Hypothalamus (tissue), 51 donors: ENCODE measurements at places on chromosomes 6 and 20.

DNA sequence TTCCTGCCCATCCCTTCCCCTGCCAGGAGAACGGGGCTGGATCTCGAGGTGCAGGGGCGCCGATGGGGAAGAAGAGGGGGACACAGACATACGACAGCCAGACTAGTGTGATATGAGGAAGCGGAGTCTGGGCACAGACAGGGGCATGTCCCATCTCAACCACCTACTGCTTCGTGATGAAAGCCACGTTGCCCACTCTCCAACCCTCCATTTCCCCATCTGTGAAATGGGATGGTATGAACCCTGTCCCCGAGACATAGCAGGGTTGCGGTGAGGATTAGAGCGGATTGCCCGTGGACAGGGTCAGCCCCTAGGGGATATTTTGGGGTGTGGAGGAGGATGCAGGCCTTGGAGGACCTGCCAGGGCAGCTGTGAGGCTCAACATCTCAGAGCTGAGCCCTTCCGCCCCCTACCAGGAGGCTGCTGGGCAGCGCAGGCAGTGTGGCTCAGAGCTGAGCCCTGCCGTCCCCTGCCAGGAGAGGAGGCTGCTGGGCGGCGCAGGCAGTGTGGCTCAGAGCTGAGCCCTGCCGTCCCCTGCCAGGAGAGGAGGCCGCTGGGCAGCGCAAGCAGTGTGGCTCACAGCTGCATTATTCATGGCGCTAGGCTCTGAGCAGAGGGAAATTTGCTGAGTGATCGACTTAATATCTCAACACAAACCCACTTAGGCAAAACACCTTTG, 71.7 kb downstream of the GRM4 start:
- DNase-seq, result no peak

GRCh38 chr6:33136310-33136900, 55.9 kb downstream of the COL11A2 start:
- no peak for DNase-seq

DNA sequence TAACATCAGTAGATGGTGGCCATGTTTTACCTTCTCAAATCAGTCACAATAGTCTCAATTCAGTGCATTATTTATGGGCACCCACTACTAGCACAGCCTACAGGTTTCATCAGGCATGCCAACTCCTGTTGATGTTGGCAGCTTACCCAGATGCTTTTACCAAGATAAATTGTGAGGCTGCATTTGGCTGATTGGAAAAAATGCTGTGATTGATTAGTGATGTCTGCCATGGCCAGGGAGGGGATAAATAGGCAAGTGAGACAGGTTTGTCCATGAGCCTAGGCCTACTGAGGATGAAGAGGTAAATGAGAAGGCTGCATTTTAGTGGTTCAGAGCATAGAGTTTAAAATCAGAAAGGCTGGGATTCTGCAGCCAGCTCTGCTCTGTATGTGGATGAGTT, 227.1 kb downstream of the NFATC2 start:
- no peak for DNase-seq

- DNase-seq, result no peak
These were observed 123.9 kb upstream of the SASH1 start for GRCh38 chr6:148218542-148219258.

DNA sequence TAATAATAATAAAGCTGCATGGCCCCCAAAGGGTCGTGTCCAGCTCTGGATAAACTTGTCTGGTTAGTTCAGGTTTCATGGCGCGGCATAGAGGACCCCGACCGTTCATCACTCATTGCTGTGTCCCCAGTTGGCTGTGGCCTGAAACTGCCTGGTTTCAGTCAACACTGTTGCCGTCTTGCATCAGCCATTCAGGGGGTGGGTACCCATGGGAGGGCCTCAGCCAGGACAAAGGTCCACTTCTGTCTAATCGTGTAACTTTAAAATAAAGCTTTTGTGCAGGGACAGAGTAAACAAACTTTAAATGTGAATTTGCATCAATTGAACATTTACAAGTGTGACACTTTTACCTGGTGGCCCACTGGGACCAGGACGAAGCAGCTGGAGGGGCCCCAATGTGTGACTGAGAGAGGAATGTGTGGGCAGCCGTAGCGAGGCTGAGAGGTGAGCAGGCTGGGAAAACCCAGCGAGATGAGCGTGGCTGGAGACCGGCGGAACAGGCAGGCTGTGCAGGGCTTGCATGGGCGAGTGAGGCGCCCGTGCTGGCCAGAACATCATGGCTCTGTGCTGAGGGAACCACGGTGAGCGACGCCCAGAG, 22.3 kb upstream of the UNC93A start:
- DNase-seq, result no peak

GRCh38 chr6:114058435-114058834, 87.5 kb upstream of the HDAC2 start:
- no peak for DNase-seq

DNA sequence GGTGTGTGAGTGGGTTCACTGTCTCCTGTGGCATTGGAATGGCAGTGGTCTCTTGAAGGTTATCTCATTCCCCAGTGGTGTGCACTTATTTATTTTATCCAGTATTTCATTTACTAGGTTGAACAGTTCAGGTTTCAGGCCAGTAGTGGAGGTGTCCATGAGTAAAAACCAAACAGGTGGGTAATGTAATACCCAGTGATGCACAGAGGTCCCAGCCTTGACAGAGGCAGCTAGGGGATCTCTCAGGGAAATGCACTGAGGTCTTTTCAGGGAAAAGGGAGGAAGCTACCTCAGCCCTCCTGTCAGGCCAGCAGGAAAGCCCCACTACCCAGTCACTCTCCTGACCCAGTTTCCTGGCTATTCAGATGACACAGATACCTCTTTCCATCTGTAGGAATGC, 403.6 kb downstream of the UTRN start:
- no peak for DNase-seq

- DNase-seq, result no peak
These were observed 147.5 kb downstream of the FLRT3 start for GRCh38 chr20:14189794-14190402.

DNA sequence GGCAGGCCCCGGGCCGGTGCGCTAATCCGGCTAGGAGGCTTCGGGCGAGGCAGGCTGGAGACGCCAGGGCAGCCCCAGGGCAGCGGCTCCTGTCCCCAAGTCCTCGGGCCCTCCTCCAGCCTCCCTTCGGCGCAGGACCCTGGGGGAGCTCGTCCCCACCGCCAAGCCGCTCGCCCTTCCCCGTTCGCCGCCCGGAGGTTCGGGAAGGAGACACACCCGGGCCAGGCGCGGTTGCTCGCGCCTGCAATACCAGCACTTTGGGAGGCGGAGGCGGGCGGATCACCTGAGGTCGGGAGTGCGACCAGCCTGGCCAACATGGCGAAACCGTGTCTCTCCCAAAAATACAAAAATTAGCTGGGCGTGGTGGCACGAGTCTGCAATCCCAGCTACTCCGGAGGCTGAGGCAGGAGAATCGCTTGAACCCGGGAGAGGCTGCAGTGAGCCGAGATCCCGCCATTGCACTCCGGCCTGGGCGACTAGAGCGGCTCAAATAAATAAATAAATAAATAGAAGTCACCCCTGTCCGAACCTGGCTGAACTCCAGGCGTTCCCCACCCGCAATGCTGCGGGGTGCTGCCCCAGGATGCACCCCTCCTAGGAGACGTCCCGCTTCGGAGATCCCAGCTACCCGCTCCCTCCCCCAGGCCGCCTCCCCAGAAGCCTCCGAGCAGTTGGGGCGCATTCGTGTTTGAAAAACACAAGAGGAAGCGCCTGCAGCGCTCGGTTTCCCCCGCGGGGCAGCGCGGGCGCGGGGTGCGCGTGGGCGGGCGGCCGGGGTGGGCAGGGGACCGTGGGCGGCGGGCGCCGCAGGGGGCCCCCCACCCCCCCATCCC, 27.5 kb downstream of the SERPINB9 start:
- no peak for DNase-seq

DNA sequence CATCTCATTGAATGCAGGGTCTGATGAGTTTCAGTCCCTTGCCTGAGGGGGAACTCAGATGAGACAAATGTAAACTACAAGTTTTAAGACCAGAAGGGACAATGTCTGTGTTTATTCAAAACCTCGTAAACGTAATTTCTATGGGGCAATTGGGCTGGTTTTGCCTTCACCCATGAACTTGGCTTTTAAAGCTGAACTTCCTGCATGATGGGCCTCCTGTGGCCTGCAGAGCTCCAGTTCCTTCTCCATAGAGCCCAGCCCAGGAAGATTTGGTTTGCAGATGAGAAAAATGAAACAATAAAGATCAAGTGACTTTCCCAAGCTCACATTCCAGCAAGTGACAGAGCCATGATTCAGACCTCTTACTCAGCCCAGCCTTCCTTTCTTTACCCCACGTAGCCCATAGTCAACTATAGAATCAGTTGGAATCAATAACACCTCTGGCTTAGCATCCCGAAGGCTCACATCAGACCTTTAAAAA, 612.3 kb downstream of the UTRN start:
- no peak for DNase-seq

DNA sequence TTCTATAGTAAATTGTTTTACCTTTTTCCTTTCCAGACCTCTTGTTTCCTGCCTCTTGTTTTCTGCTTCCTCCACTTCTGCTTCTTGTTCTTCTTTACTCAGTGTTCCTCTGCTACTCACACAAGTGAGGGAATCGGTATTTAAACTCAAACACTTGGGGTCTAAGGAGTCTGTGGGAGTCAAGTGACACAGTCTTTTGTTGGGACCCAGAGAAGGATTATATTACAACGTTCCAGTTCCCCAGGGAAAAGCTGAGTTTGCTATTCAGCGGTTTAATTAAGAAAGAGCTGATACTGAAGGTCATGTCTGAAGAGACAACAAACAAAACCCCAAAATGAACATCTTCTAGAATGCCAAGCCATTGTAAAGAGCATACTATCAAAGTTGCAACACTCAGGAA, 107.8 kb upstream of the CITED2 start:
- DNase-seq, result no peak

DNA sequence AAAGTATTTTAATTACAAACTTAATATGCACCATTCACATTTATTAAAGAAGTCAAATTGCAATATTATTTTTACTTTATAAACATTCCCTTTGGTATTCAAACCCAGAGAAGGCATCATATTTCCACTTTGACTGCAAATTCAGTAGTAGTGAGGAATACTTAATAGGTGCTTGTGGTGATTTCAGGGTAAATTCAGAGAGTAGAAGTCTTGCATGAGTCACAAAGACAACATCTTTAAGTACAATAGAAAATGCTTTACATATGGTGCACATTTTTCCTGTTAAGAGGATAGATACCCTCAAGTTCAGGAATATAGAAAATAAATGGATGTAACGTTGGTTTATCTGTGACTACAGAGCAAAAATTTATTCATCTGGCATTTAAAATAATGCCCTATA, 390.2 kb downstream of the TENT5A start:
- no peak for DNase-seq

DNA sequence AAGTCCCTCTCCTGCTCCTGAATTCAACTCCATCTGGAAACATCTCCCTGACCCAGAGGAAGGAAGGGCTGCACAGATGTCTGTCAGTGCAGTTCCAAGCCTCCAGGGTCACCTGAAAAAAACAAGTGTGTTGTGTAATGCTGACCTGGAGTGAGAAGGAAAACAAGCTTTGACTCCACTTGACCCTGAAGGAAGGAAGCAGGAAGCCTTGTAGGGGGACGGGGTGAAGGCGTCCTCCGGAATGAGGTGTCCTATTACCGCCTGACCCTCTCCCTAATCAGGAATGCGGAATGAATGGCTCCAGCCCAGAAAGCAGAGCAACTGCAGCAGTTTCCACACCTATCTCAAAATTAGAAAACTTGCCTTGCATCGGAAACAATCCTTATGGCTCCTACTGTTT, 13.9 kb upstream of the ADGRF5 start:
- DNase-seq, result no peak

DNA sequence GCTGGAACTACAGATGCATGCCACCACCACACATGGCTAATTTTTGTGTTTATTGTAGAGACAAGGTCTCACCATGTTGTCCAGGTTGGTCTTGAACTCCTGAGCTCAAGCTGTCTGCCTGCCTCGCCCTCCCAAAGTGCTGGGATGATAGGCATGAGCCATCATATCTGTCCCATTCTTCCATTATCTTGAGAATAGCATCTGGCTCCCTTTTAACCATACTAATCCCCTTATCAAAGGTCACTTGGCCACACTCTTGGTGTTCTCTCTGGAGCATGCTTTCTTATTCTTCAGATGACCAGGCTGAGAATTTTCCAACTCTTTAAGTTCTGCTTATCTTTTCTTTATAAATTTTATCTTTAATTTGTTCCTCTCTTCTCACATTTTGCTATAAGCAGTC, 15.9 kb upstream of the TRERF1 start:
- DNase-seq, result no peak

GRCh38 chr6:128719786-128720185, 163.2 kb upstream of the LAMA2 start:
- DNase-seq, result no peak

DNA sequence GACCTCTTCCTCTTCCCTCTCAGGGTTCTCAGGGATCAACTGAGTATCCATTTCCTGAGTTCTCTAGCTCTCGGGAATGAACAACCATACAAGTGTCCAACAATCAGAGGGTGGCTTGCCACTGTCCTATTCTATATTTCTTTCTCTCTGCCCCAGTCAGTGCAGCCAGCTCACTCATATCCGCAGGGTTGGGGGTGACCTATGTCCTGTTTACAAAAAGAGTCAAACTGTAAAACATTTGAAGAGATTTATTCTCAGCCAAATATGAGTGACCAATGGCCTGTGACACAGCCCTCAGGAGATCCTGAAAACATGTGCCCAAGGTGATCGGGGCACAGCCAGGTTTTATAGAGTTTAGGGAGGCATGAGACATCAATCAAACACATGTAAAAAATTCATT, 10.8 kb upstream of the BTN3A2 start:
- no peak for DNase-seq

GRCh38 chr6:143976806-143977349, 31.2 kb downstream of the PLAGL1 start:
- no peak for DNase-seq

DNA sequence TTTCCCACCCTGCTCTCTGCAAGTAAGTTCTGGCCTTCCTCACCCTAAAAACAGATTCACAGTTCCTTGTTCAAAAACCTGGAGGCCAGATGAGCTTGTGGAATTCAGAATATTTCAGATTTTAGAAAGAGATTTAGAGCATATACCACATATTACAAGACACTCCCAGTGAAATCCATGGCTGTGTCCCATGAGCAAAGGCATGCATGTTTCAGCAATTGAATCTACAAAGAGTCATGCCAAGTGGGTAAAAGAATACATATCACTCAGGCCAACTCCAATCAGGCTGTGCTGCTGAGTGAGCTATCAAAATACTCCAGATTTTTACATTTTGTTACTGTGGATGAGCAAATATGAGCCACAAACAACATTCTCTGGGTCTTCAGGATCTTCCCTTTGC, 10.2 kb upstream of the NEDD9 start:
- no peak for DNase-seq

DNA sequence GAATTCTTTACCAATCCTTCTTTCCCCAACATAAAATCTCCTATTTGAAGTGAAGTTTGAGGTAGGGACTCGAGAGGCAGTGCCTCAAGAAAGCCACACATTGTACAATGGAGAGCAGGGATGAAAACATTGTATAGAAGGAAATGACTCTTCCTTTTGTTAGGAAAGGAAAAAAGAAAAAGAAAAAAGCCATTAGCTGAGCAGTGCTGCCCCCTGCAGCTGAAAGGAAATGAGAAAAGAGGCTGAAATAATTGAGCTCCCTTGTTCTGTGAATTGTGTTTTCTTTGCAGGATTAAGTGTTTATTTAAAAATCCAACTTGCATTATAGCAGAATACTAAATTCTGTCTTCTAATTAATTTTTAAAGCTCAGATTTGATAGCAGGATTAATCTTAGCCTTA, 162.9 kb upstream of the SASH1 start:
- no peak for DNase-seq
